Lower leg skin (tissue), 4 donors: ENCODE measurements at places on chromosomes 3 and 15.

- DNase-seq = no peak
Measured at GRCh38 chr3:52483577-52484381, 11.4 kb upstream of the STAB1 start.

GRCh38 chr3:48088056-48088748 is 72.0 kb upstream of the MAP4 start:
- peak; percentile 89 for DNase-seq

GRCh38 chr15:81330366-81331090 is 6.6 kb upstream of the STARD5 start:
- DNase-seq = no peak

DNA sequence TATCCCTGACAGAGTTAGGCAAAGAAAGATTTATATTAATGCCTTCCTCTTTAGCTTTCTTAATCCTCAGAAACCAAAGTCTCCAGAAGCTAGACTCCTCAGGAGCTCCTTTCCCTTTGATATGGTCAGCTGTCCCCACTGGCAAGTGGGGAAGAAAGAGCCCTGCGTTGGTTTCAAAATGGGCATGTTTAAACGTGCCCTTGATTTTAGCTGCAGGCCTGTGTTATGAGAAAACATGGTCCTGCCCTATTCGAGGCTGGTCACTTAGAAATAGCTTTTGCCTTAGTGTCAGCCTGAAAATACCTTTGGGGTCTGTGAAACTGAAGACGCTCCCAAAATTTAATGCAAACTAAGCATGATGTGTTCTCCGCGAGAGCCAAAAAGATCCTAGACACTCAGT is 135.5 kb upstream of the RARB start:
- DNase-seq = no peak

DNA sequence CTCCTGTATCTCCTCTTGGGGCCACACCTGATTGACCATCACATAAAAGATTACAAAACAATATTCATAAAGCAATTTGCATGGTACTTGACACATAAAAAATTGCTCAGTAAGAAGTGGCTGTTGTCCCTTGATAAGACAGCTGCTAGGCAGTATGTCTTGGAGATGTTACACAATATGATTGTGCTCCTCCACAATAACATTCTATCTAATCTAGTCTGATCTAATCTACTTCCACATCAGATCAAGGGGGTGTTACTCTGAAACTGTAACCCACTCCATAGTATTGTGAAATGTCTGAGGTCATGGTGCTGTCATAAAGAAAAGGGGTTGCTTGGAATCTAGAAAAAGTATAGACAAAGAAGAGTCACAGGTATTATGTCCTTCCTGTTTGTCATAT is 23.4 kb upstream of the AQP9 start:
- no peak for DNase-seq

- DNase-seq = no peak
Measured at GRCh38 chr3:32951410-32951811, at the start of gene CCR4. CCR4 (plus strand) TSS chr3:32951644; CDS start chr3:32953423, 1,779 bp downstream.

DNA sequence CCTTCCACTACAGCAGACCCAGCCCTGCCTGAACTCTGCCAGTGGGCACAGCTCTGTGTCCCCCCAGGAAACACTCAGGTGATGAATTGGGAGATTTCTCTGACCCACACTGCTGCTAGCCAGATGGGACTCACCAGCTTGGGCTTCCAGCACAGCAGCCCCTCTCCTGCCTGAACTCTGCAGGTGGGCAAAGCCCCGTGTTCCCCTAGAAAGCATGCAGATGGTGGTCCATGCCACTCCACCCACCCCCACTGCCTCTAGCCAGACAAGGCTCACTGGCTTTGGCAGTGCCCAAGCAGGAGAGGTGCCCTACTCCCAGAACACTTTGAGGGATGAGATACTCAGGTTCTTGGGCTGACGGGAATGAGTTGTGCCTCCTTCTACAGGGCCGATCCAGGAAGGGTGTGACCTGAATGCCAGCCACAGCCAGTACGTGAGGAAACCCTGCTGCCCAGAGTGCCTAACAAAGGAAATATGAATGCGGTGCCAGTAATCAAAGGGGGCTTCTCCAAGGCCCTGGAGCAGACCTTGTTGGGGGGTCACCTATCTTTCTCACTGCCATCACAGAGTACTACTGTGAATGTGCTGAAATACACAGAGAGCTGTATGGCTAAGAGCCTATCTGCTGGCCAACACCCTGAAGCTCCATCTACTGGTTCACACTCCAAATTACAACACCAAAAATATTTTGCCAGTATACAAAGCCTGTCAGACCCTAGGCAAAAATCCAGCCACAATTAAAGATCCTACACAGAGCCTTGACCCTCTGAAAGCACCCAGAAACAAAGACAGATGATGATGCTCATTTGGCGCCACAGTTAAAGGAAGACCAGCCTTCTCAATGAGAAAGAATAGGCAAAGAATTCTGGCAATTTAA is 61.9 kb downstream of the BTLA start:
- DNase-seq = no peak
